ENCODE measurements at places on chromosomes 5 and 9.

- DNase-seq, result no peak
Measured at GRCh38 chr5:43401827-43402226, 10.4 kb downstream of the CCL28 start.

GRCh38 chr9:127935765-127936221 is 1.9 kb downstream of the DPM2 start:
- peak; percentile 64 for DNase-seq

DNA sequence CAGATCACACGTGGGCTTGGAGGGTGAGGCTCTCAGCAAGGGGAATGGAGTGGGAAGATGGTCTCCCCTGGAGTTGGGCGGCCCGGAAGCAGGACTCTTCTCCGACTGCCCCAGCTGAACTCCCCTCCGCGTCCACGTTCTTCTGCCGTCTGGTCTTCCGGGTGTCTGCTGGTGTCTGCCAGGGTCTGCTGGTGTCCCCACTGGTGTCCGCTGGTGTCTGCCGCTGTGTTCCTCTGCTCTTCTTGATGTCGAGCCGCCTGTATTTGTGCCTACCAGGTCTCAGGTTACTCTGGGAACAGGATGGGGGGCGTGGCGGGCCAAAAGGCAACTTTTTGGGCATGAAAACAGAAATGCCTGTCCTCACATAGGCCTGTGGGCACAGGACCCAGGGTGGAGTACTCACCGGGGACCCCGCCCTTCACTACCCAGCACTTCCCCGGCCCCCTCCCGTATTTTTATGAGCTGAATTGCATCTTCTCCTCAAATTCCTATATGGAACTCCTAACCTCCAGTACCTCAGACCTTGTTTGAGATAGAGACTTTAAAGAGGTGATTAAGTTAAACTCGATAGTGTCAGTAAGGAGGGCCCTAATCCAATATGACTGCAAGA is 675.4 kb downstream of the SEMA5A start:
- DNase-seq, result no peak

DNA sequence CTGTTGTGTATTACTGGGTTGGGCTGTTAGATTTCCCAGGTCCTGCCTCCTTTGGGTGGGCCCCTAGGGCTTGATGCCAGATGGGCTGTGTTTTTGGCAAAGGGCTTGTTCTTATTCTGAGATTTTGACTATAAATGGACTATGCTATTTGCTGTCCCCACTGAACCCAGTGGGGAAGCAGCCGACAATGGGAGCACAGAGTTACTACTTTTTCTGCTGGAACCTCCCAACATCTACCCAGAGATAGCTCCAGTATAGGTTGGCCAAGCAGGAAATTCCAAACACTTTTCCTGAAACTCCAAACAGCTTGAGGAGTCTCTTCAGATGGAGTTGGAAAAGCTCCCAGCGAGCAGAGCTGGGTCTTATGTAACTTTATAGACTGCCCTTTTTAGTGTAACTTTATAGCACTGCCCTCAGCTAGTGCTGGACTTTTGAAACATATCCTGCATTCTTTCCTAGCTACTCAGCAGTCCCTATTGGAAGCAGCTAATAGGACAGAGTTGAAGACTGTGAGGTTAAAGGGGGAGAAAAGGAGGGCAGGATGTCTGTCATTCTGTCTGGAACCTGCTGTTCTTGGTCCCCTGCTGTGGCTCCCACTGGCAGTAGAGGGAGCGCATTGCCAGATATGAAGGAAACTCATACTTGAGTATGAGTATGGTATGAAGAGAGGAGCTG is 21.0 kb downstream of the RUSC2 start:
- DNase-seq, result no peak

DNA sequence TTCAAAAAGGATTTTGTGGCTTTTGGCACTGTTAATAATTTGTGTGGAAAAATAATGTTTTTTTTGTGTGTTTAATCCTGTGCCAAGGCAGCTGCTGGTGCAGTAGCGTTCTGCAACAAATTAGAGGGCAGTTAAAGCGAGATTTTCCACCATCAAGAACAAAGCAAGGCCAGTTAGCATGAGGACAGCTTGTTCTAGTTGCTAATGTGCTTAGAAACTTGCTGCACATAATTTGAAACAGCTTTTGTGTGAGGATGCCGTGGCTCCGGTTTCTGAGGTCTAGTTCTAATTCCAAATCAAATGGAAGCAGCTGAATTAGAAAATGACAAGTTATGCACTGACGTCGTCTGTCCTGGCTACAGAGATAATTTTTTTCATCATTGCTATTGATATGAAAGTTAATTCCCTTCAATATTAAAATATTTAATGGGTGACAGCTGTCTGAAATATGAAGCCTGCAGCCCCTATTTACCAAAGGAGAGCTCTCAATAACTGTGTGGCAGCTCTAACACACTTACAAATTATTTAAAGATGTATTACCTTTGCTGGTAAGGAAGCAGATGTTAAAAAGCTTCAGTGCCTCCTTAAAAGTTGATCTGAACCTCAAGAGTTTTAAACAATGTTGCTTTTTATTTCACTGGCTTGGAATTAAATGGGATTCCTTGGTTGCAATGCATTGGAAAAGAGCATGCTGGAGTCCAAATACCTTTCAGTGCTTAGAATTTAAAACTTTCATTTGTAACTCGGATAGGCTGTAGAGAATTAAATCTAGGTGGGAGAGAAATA is 128.6 kb downstream of the SPATA31D1 start:
- DNase-seq, result no peak
